HFFc6 (cell line): ENCODE measurements at places on chromosomes 7 and 10. TPM values are rescaled to one million over a fixed set of nuclear protein-coding genes. Genes with fewer than 3 reads are reported as not detected.

DNA sequence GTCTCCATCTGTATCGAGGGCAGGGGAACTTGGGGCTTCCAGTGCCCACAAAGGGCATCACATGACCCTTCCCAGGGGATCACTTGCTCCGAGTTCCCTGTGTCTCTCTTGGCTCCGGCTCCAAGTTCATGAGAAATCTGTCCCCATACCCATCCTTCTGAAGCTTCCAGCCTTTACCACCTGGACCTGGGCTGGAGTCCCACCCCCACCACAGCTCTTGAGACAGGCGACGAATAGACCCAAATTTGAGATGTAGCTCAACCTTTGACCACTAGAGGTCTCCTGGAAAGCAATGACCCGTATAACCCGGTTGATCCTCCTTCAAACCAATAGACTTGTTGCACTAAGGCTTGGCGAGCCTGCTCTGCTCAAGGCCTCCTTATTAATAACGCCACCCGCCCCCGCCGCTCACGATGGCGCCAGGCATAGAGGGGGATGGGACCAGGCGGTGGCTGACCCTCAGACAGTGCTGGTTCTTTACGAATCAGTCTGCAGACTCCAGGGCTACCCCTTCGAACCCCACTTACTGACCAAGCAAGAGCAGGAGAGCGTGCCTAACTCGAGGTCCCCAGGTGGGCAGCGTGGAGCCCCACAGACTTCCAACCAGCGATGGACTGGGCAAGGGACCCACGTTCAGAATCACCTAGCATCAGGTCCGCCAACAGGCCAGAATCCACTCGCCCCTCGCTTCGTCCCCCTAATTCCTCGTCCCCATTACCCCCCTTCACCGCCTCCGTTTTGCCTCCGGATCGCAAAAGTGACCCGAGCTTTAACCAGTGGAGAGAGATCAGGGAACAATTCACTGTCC lies 4.4 kb upstream of the ARID5B start:
- no peak for DNase-seq

- no peak for DNase-seq
Observed at GRCh38 chr7:3559278-3559677, 258.2 kb downstream of the SDK1 start.

DNA sequence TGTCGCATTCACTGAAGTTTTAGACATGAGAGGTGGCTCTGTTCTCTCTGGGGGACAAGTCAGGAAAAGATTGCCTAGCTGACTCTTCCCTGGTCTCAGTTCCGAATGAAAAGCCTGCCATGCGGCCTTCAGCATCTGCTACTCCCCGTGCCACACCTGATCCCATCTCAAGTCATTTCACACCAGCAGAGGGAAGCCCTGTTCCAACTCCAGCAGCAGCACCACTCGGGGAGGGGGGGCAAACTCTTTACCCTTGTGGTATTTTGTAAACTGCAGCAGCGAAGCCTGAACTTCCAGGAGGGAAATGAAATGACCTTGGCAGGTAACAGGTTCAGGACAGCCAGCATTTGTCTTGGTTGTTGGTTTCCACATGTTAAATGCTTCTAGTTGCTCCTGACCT lies 13.8 kb downstream of the LRRC4 start:
- no peak for DNase-seq

DNA sequence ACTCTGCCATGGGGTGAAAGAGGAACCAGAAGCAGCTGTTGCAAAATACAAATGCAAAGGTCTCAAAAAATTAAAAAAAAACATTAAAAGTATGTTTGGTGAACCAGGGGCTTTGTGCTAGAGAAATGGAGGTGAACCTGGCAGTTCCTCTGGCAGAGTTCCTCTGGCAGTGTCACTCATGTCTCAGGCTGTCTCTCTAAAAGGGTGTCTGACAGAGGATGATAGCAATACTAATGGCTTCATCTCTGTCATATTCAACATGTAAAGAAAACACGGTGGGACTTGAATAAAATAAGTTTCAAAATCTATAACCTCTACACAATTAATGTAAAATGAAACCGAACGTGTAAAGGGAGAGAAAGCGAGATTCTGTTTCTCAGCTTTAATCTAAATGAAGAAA lies 375.7 kb upstream of the VWC2 start:
- no peak for DNase-seq

GRCh38 chr7:65971021-65971420 lies 11.0 kb downstream of the GUSB start:
- no peak for DNase-seq

- no peak for DNase-seq
Observed at GRCh38 chr10:60310740-60311139, 78.9 kb downstream of the ANK3 start.

DNA sequence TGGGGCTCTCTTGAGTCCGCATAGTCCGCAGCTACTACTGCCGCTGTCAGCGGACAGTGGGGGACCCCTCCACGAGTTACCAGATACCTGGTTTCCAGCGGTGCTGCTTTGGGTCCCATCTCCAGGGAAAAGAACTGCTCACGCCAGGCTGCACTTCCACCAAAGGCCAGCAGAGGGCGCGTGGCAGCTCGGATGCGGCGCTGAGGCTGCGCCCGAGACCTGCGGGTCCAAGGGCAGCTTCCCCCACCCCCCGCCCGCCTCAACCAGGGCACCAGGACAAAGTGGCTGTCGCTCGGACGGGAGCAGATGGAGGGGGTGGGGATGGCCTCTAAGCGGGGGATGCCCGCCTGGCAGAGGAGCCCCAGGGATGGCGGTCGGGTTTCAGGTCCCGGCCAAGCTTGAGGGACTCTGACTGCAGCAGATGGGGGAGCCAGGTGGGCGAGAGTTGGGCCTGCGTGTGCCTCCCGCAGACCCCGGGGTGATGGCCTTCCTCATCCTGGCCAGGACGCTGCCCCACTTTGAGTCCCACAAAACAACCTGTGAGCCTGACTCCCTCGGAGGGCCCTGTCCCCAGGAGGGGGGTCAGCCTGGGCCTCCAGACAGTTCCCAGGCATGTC lies 23.8 kb upstream of the ZNF735 start:
- no peak for DNase-seq

DNA sequence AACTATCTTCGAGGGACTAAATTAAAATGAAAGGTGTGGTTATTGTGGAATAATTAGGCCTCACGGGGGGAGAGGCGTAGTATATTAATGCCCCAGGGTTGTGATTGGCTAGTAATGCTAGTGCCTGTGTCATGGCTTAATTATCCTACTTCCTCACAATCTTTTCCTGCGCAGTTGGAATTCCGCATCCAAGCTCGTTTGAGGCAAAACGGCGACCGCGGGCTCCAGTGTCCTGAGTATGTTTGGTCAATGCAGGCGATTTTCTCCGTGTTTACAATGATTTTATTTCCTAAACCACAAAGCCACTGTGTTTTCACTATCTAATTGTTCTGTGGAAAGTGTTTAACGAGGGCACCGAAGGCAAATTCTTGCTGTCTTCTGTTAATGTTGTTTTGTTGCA lies 282.9 kb downstream of the CELF2 start:
- no peak for DNase-seq

- DNase-seq = no peak
Observed at GRCh38 chr7:19213746-19214145, 68.5 kb upstream of the FERD3L start.

DNA sequence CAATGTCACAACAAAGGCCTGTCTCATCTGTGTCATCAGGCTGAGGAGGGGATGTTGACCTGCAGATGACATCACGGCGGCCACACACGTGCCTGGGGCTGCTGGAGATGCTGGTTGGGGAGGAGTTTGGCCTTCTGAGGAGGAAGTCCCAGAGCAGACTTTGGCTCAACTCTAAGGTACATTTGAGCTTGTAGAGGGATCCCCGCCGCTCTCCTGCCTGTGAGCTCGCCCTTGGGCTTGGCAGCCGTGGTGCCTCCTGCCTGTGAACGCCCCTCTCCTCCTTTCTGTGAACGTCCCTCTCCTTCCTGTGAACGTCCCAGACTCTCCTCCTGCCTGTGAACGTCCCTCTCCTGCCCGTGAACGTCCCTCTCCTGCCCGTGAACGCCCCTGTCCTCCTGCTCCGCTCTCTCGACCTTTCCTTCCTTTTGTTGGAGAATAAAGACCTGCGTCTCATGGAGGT lies 176.4 kb downstream of the DNAJB6 start:
- no peak for DNase-seq

- DNase-seq = peak; percentile 78
Observed at GRCh38 chr10:11986593-11987216, 55.9 kb downstream of the UPF2 start.

HERC4 gene
- total RNA-seq = 221 to 291 TPM (median 228 TPM) in 3 replicates
